Activated CD4-positive, alpha-beta T cell treated with anti-CD3 and anti-CD28 coated beads, Interleukin-10, Interleukin-2, amounts not matched to agents 100 ng/mL and 50 ng/mL, durations not matched to agents 16 hours and 8 hours (primary cell): ENCODE measurements at places on chromosomes 12 and 14.
A peak's percentile ranks its signal among the peaks of the same experiment; 100 is the strongest.

DNA sequence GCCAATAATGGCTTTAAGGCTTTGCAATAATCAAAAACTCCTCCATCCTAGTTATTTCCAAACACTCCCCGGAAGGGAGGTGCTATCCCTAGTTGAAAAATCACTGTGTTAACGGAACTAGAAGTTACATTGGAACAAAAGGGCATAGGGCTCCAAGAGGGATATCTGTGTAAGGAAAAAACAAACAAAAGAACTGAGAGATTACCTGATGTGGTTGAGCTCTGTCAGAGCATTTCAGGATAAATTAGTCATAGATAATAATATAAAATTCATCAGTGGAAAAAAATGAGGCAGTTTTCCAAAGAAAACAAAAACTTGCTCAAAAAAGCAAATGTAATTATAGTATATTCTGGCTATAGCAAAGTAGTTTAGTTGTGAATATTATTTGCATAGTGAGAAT lies 27.4 kb upstream of the PAPLN start:
- no peak for DNase-seq

DNA sequence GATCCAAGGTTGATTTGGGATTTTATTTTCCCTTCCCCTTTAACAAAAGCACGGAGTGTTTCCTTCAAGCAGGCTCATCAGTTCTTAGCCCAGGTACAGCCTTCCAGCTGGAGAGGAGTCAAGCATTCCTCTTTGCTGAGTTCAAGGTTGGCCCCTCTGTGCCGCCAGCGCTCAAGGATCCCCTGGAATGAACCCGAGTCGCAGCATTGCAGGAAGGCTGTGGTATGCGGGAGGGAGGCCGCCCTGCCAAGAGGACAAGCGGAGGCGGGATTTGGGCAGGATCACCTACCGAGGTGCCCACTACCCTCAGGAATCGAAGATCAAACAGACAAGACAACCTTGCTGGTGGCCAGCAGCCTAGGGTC lies 53.9 kb upstream of the NCOR2 start:
- DNase-seq, result no peak

GRCh38 chr12:112117685-112118084 lies 7.7 kb upstream of the TRAFD1 start:
- no peak for DNase-seq

DNA sequence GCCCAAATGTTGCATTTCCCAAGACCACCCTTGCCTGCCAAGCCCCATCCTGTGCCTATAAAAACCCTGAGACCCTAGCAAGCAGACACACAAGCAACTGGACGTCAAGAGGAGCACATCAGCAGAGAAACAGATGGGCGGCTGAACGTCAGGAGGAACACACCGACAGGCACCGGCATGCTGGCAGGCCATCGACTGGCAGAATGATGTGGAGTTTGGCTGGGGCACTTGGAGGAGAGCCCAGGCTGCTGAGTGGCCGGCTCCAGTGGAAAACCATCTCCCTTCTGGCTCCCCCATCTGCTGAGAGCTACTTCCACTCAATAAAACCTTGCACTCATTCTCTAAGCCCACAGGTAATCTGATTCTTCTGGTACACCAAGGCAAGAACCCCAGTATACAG lies 130.1 kb downstream of the SLC41A2 start:
- DNase-seq, result no peak

- DNase-seq, result no peak
Observed at GRCh38 chr12:2652401-2653081, 142.2 kb upstream of the FKBP4 start.

DNA sequence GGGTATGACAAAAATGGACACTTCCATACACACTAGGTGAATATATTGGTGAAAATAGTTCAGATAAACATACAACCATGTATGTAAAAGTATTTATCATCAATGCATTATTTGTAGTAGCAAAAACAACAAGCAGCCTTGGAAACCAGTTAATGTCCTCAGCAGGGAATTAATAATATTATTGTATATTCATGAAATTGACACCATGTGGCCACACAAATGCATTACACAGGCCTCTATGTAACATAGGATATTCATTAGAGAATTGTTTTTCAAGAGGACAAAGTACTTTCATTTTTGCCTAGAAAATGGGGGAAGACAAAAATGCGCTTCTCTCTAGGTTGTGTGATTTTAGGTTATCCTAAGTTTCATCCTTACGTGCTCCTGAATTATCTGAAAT lies 24.3 kb downstream of the SPRING1 start:
- no peak for DNase-seq

GRCh38 chr12:86590296-86590695 lies 334.1 kb upstream of the MGAT4C start:
- no peak for DNase-seq

DNA sequence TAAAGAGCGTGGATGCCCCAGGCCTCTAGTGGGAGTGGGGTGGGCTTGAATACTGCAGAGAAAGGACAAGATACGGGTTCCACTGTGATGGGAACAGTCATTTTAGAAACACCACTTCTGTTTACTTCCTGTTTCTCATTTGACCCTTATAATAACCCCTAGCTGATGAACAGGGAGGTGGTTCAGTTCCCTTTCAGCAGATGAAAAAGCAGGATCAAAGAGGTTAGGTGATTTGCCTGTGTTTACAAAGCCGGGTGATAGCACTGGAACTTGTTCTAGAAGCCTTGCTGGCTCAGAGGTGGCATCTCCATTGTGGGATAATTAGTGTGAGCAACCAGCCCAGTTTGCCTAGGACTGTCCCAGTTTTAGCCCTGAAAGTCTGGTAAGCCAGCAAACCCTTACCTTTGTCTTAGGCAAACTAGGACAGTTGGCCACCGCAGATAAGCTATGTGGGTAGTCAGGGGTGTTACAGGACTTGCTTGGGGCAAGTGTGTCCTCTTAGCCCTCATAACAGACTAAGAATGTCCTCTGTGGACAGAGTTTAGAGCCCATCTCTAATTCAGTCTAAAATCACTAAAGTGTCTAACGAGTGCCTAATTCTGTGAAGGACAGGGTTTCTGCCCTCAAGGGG lies 7.5 kb upstream of the LRP1-AS start:
- no peak for DNase-seq

- no peak for DNase-seq
Observed at GRCh38 chr14:22926316-22926715, 2.9 kb downstream of the PRMT5 start.

GRCh38 chr12:107109726-107110719 lies 16.7 kb upstream of the CRY1 start:
- no peak for DNase-seq

DNA sequence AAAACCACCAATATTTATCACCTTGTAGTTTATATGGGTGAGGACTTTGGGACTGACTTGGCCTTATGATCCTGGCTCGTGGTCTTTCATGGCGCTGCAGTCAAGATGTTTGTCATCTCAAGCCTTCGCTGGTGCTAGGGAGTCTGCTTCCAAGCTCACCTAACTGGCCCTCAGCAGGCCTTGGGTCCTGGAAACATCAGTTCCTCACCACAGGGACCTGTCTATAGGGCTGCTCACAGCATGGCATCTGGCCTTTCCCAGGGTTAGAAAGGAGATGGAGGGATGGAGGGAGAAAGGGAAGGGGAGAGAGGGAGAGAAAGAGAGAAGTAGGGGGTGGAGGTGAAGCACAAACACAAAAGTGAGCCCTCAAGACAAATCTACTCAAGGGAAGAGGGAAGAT lies 31.7 kb downstream of the VCPKMT start:
- DNase-seq, result no peak

DNA sequence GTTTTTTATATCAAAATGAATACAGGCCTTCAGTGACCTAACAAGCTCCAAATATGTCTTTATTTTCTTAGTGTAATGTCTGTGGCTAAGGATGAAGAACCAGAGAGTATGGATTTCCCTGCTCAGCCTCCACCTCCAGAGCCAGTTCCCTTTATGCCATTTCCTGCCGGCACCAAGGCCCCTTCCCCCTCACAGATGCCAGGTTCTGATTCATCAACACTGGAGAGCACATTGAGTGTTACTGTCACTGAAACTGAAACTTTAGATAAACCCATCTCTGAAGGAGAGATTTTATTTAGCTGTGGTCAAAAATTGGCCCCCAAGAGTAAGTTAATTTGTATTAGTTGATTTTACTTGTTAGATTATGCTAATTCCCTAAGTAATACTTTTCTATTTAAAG lies 61.0 kb downstream of the KIAA0586 start:
- peak; percentile 61 for DNase-seq

GRCh38 chr14:95274279-95274678 lies 45.4 kb downstream of the CLMN start:
- no peak for DNase-seq

DNA sequence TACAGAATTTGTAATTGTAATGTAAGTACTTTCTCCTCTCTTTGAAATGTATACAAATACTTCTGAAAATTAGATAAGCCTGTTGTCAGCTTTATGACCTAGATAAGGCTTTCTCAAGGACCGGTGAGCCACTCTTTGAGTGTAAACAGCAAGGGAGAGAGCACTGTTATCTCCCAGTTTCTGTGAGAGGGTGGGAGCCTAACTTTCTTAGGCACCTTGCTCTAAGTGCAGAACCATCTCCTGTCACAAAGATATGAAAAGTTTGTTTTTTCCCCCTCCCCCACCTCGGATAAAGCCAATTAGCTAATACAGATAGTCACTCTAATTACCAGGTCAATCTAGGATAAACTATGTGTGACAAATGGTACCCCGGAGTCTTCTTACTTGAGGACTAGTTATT lies 35.8 kb downstream of the CAPS2 start:
- DNase-seq, result no peak

- no peak for DNase-seq
Observed at GRCh38 chr14:82667501-82667900, 1133.8 kb upstream of the SEL1L start.

- peak; percentile 9 for DNase-seq
Observed at GRCh38 chr12:89618113-89618862, 90.3 kb downstream of the ATP2B1 start.

GRCh38 chr12:62730649-62731048 lies 204.3 kb downstream of the PPM1H start:
- no peak for DNase-seq

DNA sequence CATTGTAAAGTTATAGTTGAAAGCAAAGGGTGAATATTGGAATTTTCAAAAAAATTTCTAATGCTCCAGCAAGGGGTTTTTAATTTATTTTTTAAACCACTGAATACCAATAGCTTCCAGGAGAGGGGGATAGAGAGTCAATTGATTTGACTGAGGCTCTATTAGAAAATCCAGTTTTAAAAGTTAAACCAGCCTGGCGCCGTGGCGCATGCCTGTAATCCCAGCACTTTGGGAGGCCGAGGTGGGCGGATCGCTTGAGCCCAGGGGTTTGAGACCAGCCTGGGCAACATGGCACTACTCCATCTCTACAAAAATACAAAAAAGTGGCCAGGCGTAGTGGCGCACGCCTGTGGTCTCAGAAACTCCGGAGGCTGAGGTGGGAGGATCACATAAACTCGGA lies 150.1 kb downstream of the SLC38A4 start:
- peak; percentile 33 for DNase-seq

DNA sequence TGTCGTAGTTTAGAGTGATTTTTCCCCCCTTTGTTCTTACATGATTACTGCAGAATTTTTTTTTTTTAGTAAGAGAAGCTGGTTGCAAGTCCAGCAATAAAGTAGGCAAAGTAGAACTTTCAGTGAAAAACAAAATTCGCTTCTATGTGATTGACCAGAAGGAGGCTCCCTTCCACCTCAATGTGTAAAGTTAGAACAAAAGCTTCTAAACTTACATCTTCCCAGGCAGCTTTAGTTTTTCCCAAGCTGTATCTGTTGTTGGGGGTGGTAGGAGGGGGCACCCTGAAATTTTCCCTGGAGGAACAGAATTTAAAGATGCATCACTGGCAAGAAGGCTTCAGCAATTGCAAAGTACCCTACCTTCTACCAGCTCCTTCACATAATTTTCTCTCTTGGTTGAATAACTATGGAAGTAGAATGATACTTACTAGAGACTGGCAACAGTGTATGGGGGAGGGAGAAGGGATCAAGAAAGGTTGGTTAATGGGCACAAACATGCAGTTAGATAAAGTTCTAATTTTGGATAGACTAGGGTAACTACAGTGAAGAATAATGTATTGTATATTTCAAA lies 87.3 kb upstream of the E2F7 start:
- no peak for DNase-seq

- DNase-seq, result no peak
Observed at GRCh38 chr12:65511134-65511834, 232.8 kb downstream of the MSRB3 start.

DNA sequence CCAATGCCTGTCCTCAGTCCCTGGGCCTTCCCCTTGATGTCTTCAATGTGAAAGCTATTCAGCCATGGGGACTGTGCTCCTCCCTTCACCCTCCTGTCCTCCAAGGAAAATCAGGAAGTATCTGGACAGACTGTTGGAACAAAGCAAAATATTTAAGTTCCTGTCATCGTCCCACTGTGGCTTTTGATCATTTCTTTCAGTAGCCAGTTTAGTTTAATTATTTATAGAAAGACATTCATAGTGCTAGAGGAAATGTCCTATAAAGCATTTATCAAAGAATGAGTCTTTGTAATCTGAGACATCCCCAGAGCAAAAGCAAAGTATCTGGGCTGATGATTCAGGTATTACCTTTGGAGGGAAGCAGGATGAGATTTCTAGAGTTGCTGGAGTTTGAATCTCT lies 254.1 kb downstream of the NRXN3 start:
- DNase-seq, result no peak
